ENCODE measurements at places on chromosomes 4 and X.

DNA sequence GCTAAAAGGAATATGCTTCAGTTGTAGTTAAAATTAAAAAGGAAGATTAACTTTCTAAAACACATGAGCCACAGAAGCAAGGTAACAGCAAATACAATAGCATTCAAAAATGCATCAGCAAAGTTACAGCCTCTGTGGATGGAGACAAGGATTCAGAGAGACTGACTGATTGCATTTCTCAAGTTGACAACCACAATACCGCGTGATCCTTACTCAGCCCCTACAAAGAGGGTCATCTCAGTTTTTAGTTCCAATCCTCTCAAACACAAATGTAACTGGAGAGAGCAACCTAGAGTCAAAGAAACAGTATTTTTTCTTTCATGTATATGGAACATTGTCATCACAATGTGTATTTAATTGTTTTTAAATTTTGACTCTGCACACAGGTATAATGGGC, 14.2 kb upstream of the C1QTNF7 start:
- no peak for DNase-seq

GRCh38 chrX:47179221-47179927, 14.3 kb upstream of the UBA1 start:
- no peak for DNase-seq

GRCh38 chr4:91108751-91109150, 981.6 kb downstream of the CCSER1 start:
- DNase-seq, result no peak

- no peak for DNase-seq
Observed at GRCh38 chr4:156825074-156825473, 146.5 kb downstream of the PDGFC start.

DNA sequence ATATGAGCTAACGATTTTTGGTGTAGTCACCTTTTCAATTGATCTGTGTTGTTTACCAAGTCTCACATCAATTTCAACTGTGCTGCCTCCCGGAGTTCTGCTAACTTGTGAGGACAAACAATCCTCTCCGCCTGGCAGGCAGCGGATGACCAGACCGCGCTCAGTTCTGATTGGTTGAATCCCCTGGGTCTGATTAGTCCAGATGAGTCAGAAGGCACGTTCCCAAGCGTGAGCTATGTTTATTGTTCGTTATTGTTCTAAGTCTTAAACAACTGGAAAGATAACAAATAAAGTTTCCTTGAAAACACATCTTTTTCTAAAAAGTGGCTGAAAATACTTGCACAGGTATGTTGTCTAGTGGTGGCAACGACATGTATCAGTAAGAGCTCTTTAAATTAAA, 37.9 kb upstream of the TRPC3 start:
- DNase-seq, result no peak

DNA sequence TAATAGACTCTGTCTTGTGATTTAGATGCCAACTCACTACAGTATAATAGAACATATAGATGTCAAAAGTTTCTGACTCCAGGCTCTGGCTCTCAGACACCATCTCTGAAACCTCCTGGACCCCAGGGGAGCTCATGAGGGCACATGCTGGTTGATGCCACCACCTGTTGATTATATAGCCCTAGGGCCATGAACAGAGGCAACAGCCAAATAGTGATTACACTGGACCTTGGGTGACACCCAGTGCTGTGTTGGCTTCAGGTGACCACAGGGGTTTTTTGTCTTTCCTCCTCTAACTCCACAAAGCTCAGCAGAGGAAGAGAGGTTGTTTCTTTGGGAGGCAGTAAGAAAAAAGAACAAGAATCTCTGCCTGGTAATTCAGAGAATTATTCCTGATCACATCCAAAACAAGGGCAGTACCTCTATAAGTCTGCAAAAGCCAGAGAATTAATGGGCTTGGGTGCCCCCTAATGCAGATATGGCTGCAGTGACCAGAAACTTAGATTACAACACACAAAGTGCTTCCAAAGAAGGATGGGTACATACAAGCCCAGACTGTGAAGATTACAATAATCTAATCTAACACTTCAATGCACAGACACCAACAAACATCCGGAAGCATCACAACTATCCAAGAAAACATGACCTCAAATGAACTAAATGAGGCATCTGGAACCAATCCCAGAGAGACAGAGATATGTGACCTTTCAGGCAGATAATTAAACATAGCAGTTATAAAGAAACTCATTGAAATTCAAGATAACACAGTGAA, 1920.6 kb downstream of the ARAP2 start:
- no peak for DNase-seq

DNA sequence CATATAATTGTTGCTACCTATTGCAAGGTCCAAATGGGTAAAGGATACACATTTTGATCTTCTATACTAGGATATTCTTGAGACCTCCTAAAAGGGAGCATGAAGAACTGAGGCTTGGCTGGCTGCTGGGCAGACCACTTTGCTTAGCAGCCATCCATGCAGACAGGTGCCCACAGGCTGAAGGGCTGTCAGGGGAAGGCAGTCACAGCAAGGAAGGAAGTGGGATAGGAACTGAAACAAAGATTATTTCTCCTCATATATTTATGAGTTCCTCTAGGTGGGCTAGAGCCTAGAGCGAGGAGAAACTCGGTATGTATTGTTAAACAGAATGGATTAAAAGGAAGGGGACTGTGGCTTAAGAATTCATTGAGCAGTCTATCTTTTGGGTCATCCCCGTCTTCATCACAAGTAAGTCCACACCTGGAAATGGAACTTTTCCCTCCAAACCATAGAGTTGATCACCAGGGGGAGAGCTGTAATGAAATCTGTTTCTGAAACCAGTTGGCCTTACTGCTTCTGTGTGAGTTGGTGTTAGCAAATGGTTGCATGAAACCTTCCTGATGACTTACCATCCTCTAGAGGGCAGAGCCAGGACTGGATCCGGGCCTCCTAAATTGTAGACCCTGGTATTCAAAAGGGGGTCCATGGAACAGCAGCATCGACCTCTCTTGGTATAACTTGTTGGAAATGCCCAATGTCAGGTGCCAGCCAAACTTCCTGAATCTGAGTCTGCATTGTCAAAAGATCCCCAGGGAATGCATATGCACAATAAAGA, 42.3 kb downstream of the AFF2 start:
- DNase-seq, result no peak

GRCh38 chr4:88705223-88705622, 7.6 kb upstream of the NAP1L5 start:
- no peak for DNase-seq

- no peak for DNase-seq
Observed at GRCh38 chr4:10808591-10808990, 124.0 kb upstream of the CLNK start.

- no peak for DNase-seq
Observed at GRCh38 chr4:176844448-176844847, 51.7 kb upstream of the VEGFC start.

DNA sequence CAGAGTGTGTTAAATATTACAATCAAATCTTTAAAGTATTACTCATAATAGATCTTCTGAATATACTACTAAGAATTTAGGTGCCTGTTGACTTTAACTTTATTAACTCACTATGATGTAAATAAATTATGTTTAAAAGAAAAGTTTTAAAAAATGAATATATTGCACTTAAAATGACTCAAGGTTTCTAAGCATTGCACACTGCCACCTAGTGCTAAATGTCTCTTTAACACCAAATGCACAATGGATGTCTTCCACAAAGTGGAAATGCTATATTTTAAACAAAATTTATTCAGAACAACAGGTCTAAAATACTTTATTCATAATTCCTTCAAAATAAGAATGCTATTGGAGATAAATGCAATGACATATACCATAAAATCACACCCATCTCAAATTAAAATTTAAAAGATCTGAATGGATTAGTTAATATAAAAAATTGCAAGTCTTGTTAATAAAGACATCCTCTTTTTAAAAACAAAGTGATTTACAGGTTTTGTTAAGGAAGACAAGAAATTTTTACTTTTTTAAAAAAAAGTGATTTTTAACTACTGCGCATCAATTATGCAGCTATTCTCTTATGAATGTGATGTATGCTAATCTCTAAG, 5.5 kb downstream of the INPP4B start:
- peak; percentile 45 for DNase-seq

DNA sequence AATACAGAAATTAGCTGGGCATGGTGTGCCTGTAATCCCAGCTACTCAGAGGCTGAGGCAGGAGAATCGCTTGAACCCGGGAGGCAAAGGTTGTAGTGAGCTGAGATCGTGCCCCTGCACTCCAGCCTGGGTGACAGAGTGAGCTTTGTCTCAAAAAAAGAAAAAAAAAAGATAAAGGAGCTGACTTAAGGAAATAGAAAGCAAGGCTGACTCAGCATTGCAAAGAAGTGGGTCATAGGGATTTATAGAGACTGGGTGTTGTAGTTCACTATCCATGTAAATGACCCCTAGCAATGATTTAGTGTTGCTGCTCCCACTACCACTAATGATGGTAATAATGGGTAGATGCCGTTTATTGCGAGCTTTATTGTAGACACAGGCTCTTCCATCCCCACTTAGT, 47.6 kb downstream of the ADD1 start:
- DNase-seq, result no peak

DNA sequence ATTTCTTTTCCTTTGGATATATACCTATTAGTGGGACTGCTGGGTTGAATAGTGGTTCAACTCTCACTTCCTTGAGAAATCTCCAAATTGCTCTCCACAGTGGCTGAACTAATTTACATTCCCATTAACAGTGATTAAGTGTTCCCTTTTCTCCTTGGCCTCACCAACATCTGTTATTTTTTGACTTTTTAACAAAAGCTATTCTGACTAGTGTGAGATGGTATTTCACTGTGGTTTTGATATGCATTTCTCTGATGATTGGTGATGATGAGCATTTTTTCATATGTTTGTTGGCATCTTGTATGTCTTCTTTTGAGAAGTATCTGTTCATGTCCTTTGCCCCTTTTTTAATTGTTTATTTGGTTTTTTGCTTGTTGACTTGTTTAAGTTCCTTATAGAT, 413.0 kb downstream of the MAPK10 start:
- DNase-seq, result no peak

Measured in hematopoietic multipotent progenitor cell treated with erythropoietin and hydrocortisone succinate and interleukin-3 and kit ligand, for 8 days (in vitro differentiated cells).